ENCODE measurements at places on chromosomes 3 and 15.

- no peak for DNase-seq
Measured at GRCh38 chr3:129463716-129464115, 23.7 kb downstream of the IFT122 start.

- no peak for DNase-seq
Measured at GRCh38 chr3:79297245-79297960, 470.4 kb downstream of the ROBO1 start.

- no peak for DNase-seq
Measured at GRCh38 chr3:53009826-53010539, 35.9 kb downstream of the SFMBT1 start.

GRCh38 chr3:99774467-99774866 is 43.2 kb upstream of the CMSS1 start:
- DNase-seq, result no peak

DNA sequence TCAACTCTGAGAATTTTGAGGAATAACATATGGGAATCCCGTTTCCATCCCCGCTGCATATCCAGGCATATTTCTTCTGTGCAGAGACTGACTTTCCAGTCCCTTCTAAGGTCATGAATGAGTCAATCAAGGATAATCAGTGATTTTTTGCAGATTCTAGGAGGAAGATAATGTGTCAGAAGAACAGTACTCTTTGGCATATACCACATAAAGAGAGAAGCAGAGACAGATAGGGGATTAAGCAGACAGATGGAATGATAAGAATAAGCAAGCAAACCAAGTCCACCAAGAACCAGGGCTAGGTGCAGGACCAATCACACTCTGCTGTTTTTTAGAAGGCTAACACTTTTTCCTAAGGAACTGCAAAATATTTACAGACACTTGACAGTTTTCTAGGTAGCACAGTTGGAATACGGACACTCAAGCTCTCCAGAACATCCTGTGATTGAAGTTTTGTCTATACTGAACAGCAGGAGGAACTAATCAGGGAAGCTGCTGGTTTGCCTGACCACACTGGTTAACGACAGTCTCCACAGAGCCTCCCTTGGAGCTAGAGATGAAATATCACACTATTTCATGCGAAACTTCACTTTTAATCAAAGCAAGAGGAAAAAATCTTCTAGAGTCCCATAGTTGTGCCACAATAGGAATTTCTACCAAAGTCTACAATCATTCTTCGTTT is 450.0 kb upstream of the KCNMB2 start:
- no peak for DNase-seq
